BJ (cell line): ENCODE measurements at places on chromosomes 2 and 18. TPM values are rescaled to one million over a fixed set of nuclear protein-coding genes. Genes with fewer than 3 reads are reported as not detected.

- DNase-seq, result peak; percentile 48
Observed at GRCh38 chr2:65877331-65878010, 445.1 kb upstream of the SPRED2 start.

Gene NGEF
- 0.11 and 0.23 TPM in 2 replicates for polyA plus RNA-seq

Gene ATG4B
- 79.8 and 122 TPM in 2 replicates for polyA plus RNA-seq

GRCh38 chr2:117918608-117919007 lies 95.3 kb downstream of the CCDC93 start:
- DNase-seq, result no peak

Gene VWC2L
- not detected in 2 replicates for polyA plus RNA-seq

Gene RGPD3
- 0.02 and 0.10 TPM in 2 replicates for polyA plus RNA-seq

DNA sequence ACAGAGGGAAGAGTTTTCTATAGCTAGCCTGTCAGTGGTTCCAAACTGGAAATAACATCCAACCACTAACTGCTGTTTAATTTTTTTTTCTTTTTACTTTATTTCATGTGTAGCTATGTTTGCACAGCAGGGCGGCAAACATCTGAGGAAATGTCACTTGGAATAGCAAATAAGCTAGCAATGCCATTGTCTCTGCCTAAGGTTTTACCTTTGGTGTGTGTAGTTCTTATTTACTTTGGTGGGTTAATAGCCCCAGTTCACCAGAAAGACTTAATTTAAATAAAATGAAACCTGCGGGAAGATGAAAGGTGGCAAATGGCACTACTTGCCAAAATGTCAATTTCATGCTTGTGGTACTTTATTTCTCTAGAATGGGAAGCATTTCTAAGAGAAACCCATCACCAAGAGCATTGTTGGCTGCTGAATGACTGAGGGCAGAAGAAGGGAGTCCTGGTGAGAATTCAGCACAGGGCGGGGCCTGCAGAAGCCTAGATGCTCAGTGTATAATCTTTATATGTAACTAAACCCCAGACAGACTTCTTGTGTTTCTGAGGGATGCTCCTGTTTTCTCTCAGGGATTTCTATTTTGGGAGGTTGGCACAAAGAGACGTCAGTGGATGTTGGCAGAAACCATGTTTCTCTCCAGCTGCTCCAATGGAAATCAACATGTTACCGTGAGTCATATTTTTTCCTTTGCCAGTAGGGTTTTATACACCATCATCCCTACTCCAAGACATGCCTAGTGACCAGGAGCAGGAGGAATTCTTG lies 300.4 kb upstream of the NT5C1B start:
- DNase-seq, result no peak
